Nucleus accumbens (tissue), 56 donors: ENCODE measurements at places on chromosomes 7 and 10.

- no peak for DNase-seq
Measured at GRCh38 chr10:6089334-6090219, 743 bp downstream of the RBM17 start.

DNA sequence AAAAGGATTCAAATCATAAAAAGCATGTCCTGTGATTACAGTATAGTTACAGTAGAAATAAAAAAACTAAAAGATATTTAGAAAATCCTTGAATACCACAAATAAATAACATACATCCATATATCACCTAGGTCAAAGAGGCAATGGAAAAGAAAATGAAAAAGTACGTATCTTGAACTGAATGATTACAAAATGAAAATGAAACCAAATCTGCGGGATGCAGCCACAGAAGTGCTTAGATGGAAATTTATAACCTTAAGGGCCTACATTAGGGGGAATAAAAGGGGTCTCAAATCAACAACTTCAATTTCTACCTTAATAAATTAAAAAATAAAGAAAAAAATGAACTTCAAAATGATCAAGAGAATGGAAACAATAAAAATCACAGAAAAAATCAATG, 879.0 kb upstream of the CELF2 start:
- DNase-seq: no peak

DNA sequence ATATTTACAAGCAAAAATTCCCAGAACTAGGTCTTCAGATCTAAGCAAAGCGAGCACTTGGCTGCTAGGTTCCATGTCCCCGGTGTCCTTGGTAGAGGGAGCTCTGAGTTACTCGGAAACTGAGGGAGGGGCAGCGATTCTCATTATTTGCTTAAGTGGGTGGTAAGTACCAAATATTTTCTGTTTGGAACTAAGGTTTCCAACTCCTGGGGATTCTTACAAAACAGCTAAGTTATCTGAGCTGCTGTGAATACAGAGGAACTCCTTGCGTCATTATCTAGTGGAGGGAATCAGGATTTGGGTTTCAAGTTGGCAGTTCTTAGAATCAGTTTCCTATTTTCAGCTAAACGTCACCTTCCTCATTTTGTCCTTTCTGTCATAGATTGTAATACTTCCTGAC, 76.8 kb upstream of the IKZF1 start:
- DNase-seq: no peak

- DNase-seq: no peak
Measured at GRCh38 chr7:70178211-70178610, 579.9 kb downstream of the AUTS2 start.

GRCh38 chr10:104247513-104248146, 7.1 kb upstream of the GSTO1 start:
- DNase-seq: no peak
